Activated CD4-positive, alpha-beta T cell treated with anti-CD3 and anti-CD28 coated beads, Interleukin-2, amount 50 U/mL, for 48 hours (primary cell): ENCODE measurements at places on chromosomes 12 and 14.

DNA sequence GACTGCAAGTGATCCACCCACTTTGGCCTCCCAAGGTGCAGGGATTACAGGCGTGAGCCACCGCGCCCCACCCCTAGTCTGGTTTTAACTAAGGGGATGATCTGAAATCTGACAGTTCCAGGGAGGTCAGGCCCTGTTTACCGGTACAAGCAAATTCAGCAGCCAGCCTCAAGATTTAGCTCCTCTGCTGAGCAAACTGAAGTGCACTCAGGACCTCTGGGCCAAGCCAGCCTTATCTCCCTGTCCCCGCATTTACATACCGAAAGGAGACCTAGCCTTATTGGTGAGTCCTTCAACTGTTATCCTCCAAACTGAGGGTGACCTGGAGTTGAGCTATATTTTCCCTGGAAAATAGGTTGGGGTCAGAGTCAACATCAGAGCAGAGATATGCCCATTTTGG is 835 bp upstream of the ABHD4 start:
- no peak for DNase-seq

DNA sequence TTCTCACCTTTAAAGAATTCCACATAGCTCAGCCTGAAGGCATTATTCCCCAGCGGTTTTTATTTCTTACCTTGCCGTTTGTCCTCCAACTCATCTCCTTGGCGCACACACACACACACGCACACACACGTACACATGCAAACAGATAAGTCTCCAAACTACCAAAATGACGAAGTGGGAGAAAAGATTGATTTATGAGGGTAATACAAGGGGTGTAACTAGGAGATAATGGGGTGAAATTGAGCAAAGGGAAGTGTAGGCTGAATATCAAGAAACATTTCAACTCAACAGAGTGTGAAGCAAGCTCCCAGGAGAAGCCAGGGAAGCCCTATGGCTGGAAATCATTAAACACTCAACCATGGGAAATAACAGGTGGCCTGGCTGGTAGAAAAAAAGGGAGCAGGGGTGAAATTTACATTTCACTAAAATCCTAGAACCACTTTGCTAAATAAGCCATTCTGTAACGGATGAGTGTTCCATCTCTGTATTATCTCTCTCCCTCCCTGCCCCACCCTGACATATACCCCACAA is 41.0 kb downstream of the GRIN2B start:
- no peak for DNase-seq

- no peak for DNase-seq
Measured at GRCh38 chr12:101855364-101855884, 22.0 kb upstream of the DRAM1 start.

DNA sequence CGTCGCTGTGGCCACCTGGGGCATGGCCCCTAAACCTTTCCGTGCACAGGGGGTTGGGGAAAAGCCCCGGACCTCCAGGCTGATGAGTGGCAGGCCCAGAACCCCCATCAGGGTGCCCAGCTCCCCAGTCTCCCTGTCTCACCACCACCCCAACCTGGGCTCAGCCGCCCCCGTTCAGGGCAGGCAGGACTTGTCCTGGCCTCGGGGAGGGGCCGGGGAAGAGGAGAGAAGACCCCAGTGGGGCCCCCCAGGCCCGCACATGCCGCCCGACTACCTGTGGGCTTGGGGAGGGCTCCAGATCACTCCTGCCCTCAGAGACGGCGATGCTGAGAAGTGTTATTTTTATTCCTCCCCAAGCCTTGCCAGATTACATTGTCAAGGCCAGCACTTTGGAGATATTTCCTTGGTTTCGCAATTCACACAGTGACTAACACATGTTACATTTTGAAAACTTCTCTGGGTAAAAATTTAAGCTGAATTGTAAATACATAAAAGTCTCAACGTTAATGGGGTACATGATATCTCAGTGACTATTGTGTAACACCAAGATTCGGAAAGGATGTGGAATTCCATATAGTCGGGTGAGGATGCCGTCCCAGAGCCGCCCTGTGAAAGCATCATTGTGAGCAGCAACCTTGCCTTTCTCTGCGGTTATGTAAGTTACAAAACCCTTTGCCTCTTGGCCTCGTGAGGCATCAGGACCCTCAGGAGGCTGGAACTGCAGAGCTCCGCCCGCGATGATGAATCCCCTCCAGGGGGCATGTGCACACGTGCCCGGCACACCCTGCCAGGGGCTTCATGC is 85.6 kb upstream of the DIO3 start:
- no peak for DNase-seq

- no peak for DNase-seq
Measured at GRCh38 chr14:102208741-102209140, 69.0 kb downstream of the WDR20 start.

DNA sequence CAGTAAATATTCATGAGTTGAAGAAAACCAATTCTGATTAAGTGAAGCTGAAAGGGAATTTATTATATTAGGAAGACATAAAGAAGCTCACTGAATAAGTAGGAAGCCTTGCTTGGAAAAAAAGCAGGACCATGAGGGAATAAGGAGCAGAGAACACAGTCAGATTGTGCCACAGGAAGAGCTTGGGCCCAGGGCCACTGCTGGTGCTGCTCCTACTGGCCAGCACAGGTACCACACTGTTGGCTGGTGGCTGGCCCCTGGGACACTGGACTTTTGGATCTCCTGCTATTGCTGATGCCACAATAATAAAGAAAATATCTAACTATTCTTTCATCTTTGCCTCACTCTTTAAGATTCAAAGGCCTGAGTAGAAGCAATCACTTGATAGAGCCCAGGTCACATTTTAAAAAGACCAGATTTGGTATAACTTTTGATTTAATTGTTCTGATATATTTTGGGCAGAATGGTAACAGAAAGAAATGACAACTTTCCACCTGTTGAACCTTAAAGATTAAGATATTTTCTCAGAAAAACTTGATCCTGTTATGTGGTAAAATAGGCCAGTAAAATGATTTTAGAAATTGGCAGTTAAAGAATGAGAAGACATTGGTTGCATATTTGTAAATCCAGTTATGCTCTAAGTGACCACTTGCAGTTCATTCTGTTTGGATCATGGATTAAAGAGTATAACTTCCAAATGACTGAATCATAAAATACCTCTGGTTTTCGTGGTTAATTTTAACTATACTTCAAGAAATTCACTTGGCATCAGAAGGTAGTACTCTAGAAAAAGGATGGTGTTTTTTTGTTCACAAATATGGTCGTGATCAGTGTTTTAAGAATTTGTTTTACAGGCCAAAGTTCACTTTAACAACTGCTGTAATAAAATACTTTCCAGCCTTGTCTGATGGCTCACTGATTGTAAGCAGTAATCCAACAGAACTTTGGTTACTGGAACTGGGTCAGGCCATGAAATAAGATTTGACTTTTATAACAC is 68.3 kb downstream of the DERA start:
- DNase-seq, result no peak
